ENCODE measurements at places on chromosomes 13 and 19.

DNA sequence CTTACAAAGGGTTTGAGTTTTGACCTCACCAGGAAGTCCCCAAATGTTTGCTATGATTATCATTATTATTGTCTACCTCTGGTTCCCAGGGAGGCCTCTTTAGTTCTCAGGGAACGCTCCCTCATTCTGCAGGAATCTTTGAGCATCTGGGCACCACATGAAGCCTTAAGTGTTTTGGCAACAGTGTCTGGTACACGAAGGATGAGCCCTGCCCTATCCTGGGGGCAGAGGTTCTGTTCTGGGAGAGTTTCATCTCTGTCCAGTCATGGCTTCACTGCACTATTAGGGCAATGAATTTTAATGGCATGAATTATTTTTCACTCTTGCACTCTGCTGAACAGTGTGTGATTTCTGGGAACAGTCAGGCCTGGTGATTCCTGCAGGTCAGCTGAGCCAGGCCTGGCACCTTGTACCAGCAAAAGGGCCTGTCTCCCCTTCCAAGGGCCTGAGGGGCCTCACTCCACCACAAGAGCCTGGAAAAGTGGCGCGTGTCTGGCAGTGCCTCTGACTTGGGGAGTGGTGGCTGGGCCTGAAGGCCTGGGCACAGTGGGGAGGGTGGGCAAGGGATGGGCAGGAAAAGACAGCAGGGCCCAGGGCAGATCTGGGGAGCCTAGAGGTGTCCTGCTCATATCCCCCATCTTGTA lies 4.6 kb downstream of the FAM187B start:
- peak; percentile 17 for DNase-seq

DNA sequence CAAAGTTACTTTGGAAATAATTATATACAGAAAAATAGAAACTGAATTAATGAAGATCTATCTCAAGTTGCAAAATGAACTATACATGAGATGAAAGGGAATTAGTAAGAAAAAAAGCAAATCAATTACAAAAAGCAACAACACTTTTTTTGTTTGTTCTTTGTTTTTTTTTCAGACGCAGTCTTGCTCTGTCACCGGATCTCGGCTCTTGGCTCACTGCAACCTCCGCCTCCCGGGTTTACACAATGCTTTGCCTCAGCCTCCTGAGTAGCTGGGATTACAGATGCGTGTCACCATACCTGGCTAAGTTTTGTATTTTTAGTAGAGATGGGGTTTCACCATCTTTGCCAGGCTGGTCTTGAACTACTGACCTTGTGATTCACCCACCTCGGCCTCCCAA lies 2.2 kb downstream of the ZNF415 start:
- DNase-seq, result no peak

GRCh38 chr19:43765109-43765876 lies 10.5 kb upstream of the SMG9 start:
- peak; percentile 83 for DNase-seq

- no peak for DNase-seq
Measured at GRCh38 chr19:52566121-52566520, 4.0 kb upstream of the ZNF701 start.

GRCh38 chr19:30679153-30679702 lies 307.0 kb downstream of the ZNF536 start:
- DNase-seq, result no peak

GRCh38 chr19:18016209-18016910 lies 8.4 kb downstream of the ARRDC2 start:
- DNase-seq, result no peak

DNA sequence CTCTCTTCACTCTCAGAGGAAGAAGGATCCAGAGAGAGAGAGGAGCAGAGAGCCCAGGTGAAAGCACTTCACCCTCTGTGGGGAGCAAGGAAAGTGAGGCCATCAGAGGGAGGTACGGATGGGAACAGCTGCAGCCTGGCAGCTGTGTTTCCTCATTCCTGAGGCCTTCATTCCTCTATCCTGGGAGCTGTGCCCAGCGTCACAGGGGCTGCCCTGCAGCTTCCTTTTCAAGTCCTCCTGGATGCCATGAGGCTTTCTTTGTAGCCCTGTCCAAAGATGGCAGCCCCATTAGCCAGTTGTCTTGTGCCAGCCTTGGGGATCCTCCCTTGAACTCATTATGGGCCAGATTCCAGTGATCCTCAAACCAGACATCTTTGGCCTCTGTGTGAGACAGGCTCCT lies 76.8 kb upstream of the PCDH8 start:
- DNase-seq, result no peak

- DNase-seq, result no peak
Measured at GRCh38 chr13:40470660-40471059, 195.8 kb downstream of the FOXO1 start.

DNA sequence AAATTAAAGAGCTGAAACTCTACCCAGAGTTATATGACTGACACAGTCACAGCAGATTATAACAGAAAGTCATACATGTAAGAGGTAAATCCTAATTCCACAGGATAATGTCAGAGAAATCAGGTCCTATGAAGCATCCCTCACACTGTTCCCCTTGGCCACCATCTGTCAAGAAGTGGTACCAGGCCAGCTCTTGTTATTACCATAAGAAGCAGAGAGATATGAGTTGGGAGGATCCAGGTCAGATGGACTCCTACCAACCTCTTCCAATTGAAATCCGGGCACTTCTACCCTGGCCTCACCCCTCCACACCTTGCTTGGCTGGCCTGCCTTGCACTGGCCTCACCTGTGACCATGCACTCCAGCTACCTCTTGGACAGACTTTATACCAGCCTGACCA lies 353.2 kb downstream of the DNAJC15 start:
- no peak for DNase-seq

GRCh38 chr13:50712881-50713280 lies 130.6 kb downstream of the DLEU7 start:
- no peak for DNase-seq

GRCh38 chr13:113791761-113792160 lies 32.7 kb downstream of the TMEM255B start:
- DNase-seq, result no peak

- DNase-seq, result no peak
Measured at GRCh38 chr19:44782729-44783128, 5.0 kb downstream of the CBLC start.

DNA sequence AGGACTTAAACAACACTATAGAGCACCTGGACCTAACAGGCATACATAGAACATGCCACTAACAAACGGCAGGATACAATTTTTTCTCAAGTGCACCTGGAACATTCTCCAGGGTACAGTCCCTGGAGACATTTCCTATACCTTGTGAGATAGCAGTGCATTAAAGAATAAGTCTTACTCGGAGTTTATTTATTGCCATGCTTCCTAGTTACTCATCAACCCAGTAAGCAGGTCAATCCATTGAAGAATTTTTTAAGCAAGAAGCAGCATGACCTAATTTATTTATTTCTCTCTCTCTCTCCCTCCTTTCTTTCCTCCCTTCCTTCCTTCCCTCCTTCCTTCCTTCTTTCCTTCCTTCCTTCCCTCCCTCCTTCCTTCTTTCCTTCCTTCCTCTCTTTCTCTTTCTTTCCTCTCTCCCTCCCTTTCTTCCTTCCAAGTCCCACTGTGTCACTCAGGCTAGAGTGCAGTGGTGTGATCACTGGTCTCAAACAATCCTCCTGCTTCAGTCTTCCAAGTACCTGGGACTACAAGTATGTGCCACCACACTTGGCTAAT lies 6.6 kb upstream of the TFDP1 start:
- no peak for DNase-seq

DNA sequence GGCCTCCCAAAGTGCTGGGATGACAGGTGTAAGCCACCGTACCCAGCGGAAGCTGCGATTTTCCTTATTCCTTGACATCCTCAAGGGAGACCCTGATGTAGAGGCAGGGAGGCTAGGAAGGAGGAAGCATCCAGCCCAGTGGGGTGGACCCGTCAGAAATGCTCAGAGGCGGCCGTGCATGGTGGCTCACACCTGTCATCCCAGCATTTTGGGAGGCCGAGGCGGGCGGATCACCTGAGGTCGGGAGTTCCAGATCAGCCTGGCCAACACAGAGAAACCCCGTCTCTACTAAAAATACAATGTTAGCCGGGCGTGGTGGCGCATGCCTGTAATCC lies 11.6 kb downstream of the GZMM start:
- no peak for DNase-seq

DNA sequence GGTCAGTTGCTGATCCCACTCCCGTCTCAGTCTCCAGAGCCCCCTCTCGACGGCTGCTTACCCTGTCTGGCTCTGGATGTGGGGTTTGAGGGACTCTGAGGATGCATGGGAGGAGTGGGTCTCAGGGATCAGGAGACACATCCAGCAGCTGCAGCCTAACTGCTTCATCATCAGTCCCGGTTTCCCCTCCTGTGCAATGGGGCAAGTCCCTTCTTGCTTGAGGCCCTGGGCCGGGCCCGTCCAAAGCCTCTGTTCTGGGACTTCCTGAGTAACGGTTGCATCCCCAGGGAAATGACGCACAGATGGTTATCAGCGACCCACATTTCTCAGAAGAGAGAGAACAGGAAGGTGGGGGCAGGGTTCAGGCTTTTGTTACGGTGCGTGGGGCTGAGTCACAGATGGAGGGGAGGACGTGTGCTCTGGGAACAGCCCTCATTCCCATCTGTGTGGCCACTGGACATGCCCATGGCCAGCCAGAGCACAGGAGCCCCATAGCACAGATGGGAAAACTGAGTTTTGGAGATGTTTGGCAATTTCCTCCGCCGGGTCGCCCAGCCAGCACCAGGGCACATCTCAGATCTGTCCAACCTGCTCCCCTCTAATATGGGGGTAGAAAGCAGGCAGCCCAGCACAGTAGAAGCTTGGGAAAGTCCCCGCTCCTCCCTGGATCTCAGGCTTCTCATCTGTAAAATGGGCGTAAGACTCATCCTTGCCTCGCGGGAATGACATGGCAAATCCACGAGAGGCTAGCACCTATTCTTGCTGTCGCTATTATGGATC lies 19.3 kb downstream of the GNA15 start:
- DNase-seq, result peak; percentile 94

- no peak for DNase-seq
Measured at GRCh38 chr13:101942038-101942437, 459.8 kb downstream of the FGF14 start.

- DNase-seq, result no peak
Measured at GRCh38 chr13:72293206-72293605, 426.2 kb upstream of the DACH1 start.

DNA sequence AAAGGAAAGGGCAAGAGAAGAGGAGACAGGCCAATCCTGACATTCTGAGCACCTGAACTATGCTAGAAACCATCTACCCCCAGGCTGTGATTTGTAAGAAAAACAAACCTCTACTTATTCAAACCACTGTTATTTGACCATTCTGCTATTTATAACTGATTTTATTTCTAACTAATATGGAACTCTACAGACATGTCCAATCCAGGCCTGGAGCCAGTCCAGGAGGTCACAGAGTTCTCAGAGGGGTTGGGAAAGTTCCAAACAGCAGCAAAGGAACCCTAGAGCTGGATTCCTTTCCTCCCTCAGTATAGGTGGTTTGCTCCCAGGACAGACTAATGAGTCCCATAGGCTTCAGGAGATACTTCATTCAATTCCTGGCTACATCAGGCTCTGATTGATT lies 24.2 kb downstream of the SIAH3 start:
- no peak for DNase-seq

DNA sequence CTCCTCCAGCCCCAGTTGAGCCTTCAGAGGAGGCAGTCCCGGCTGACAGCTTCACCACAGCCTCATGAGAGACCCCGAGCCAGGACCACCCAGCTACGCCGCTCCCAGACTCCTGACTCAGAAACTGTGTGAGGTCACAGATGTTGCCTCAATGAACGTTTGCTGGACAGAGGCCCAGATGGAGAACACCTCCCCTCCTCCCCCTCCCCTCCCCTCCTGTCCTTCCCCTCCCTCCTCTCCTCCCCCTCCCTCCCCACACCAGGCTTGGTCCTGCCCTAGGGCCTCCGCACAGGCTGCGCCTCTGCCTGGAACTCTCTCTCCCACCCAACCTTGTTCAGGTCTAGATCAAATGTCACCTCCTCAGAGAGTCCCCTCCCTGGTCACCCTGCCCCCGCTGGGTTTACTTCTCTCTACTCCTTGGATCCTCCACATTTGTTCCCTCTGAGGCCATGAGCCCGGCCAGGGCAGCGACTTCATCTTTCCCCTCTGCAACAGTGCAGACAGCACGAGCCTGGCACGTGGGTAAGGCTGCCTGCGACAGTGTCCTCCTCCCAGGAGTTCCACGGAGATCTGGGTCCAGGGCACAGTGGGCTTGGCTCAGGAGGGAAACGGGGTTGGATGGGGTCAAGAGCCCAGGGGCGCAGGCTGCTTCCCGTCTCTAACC lies 17.4 kb downstream of the PIP5K1C start:
- peak; percentile 35 for DNase-seq

GRCh38 chr13:20796791-20797508 lies 23.2 kb upstream of the EEF1AKMT1 start:
- no peak for DNase-seq

- peak; percentile 85 for DNase-seq
Measured at GRCh38 chr13:41916173-41916954, 44.5 kb downstream of the VWA8 start.

- no peak for DNase-seq
Measured at GRCh38 chr13:112675366-112675756, 14.5 kb upstream of the ATP11A start.

DNA sequence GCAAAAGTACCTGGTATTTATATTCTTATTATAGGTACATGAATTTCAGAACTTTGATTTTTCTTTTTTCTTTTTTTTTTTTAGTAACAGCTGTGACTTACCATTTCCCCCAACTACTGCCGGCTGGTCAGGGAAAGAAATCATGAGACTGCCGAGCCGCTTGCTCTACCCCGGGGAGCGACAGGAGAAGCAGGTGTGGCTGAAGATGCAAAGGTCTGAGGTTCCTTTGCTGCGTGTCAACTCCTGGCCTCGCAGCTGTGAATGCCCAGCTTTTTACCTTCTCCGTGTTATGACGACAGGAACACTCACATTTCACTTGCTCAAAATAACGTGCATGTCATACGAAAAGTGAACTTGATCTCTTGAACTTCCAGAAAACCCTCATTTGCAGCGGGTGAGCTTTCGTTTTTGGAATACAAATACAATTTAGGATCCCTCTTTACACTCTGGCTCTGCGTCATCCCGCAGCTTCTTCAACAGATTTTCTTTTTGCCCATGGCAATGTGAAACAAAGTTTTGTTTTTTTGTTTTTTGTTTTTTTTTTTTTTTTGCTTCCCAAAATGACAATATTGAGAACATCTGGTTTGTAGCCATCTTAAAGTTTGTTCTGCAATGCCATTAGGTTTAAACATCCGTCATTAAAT lies 117.9 kb downstream of the EFNB2 start:
- no peak for DNase-seq

GRCh38 chr19:11239377-11240000 lies at the start of gene ANGPTL8:
Gene ANGPTL8 (plus strand): TSS chr19:11239619. CDS start chr19:11239638, 19 bp downstream.
- DNase-seq, result no peak

- no peak for DNase-seq
Measured at GRCh38 chr19:2034729-2035589, 16.1 kb downstream of the MKNK2 start.

GRCh38 chr19:32828139-32828538 lies 41.4 kb downstream of the SLC7A9 start:
- no peak for DNase-seq

GRCh38 chr13:51275101-51275500 lies 52.9 kb downstream of the FAM124A start:
- no peak for DNase-seq

Measured in fibroblast of the conjunctiva (primary cell).